IMR-90 (cell line): ENCODE measurements at places on chromosomes 13 and 19. TPM values are rescaled to one million over a fixed set of nuclear protein-coding genes. Genes with fewer than 3 reads are reported as not detected.

DNA sequence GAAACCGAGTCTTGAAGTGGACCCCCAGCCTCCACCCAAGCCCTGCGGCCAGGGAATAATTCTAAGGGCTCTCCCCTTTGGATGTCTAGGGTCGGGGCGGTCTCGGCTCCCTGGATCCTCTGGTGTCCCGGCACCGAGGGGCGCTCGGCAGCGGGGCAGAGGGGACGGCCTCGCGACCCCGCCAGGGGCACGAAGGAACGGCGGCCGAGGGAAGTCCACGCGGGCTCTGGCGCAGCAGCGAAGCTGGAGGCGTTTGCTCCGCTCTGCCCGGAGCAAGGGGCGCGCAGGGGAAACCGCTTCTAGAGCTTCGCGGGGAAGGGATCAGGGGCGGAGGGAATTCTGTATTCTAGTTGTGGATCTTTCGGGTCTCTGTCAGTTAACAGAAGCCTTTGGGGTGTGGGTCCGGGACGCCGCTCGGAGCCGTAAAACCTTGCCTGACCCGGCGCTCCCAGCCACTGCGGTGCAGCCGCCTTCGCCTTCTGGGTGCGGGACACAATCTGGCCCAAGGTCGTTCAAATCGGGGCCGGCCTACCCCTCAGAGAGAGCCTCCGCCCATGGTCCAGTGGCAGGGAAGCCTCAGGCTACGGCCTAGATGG lies 118.2 kb downstream of the KCNRG start:
- no peak for DNase-seq

DNA sequence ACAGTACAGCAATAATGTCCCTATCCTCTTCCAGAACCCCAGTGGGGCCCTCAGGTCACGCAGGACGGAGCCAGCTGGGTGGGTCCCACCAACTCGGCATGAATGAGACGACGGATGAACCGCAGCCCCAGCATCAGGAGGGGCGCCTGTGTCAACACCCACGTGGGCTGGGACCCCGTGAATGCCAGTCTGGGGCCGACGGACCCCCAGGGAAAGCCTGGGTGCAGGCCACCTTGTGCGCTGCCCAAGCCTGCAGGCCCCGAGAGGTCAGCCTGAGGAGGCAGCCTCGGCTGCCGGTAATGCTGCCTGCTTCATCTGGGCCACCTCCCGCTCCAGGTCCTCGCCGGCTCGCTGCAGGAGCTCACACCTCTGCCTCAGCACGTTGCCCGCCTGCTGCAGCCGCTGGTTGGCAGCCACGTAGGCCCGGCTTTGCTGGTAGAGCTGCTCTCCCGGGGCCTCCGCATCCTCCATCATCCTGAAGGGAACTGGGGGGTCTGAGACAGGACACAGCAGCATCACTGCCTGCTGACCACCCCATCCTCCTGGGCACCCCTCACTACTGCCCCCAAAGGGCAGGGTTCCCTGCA lies 4.2 kb downstream of the C19orf25 start:
- no peak for DNase-seq

GRCh38 chr13:49844181-49844580 lies 51.7 kb upstream of the KPNA3 start:
- no peak for DNase-seq

GRCh38 chr19:39602224-39602623 lies at the start of gene LGALS13:
TSS of gene LGALS13 (plus strand) at chr19:39602524. CDS start at chr19:39602569, 45 bp downstream.
- no peak for DNase-seq

Gene TSSK6
- total RNA-seq: 0.56 and 1.3 TPM in 2 replicates
